GOT3 (cell line): ENCODE measurements at places on chromosomes 11 and 22.

DNA sequence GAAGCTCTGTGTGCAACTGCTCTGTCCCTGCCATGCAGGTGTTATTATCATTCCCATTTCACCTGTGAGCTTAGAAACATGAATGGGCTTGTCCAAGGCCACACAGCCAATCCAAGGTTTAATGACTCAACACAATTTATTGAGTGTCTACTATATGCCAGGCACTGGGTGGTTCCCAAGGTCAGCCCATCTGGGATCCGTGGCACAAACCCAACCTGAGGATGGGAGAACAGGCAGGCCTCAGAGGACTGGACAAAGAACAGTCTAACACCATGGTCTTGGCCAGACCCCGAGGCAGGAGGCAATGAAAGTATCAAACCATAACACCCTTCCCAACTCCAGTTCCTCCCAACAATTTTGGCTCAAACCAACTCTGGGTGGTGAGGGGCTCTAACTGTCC, 15.7 kb downstream of the SPATA19 start:
- no peak for DNase-seq

GRCh38 chr11:1012740-1013630, 23.5 kb downstream of the MUC6 start:
- DNase-seq: no peak

GRCh38 chr11:65857500-65857852, 504 bp downstream of the CFL1 start:
- no peak for DNase-seq

GRCh38 chr11:27313157-27313821, 49.7 kb downstream of the CCDC34 start:
- DNase-seq: no peak

DNA sequence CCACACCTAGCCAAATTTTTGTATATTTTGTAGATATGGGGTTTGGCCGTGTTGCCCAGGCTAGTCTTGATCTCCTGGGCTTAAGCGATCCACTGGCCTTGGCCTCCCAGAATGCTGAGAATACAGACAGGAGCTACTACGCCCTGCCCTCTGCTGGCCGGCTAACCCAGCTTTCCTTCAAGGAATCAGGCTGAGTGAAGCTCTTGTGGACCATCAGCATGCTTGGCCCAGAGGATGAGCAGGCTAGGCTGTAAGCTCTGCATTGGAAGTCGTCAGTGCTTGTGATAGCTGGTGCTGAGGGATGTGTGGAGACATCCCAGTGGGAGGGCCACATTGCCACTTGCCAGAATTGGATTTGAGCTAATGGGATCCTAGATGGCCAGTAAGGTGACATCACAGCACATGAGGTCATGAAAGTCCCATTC, 60.6 kb downstream of the MED15 start:
- no peak for DNase-seq

GRCh38 chr11:1073261-1073724, 1.4 kb upstream of the MUC2 start:
- DNase-seq: no peak
